ENCODE measurements at places on chromosomes 5 and 9.
A peak's percentile ranks its signal among the peaks of the same experiment; 100 is the strongest.

DNA sequence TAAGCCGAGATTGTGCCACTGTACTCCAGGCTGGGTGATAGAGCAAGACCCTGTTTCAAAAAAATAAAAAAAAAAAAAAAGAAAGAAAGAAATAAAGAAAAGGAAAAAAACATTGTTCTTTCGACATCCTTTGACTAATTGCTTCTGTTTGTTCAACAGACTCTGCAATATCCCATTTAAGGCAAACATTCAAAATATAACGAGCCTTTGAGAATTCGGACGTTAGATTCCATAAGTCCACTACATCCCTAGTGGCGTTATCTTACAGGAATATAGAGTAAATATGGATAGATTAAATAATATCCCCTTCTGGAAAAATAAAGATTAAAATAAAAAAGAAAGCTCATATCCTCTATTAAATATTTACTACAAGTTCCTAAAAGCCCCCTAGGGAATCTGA is 27.0 kb upstream of the HOMER1 start:
- no peaks in the 10 kb centered on the region for H3K36me3 ChIP-seq
- H3K4me3 ChIP-seq: no peak overlapping the region
- no peak overlapping the region for H3K27ac ChIP-seq

- peak; percentile 64 for DNase-seq
- no peak overlapping the region for H3K27ac ChIP-seq
- H3K27me3 ChIP-seq: no peaks in the 10 kb centered on the region
- no peaks in the 10 kb centered on the region for H3K4me1 ChIP-seq
- no peaks in the 10 kb centered on the region for H3K36me3 ChIP-seq
Measured at GRCh38 chr9:36450110-36450732, 50.2 kb upstream of the RNF38 start.

DNA sequence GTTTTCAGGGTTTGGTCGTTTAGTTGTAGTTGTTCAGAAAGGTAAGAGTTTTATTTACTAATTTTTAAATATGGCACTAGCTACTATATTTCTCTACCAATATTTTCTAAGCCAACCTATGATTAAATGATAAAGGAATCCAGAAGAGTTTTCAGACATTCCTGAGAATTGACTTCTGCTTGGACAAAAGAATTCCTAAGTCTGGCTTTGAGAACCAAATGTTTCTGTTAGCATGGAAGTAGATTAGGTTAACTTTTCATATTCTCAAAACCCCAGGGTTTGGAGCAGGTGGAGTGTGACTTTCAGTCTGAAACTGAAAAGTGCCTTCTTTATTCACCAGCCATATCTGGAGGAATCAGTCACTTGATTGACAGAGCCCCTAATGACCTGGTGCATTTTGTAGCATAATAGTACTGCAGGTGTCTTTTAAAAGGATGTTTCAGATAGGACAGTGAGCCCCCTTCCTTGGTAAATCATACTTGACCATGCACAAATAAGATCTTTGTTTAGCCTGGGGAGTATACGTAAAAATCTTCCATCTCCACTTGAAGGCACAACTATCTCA is 457.0 kb upstream of the ZNF462 start:
- H3K4me1 ChIP-seq: no peaks in the 10 kb centered on the region
- H3K27me3 ChIP-seq: no peaks in the 10 kb centered on the region
- no peak overlapping the region for H3K4me3 ChIP-seq

- H3K27me3 ChIP-seq: peaks cover 44% of the 10 kb centered on the region
- no peak for DNase-seq
- no peak overlapping the region for H3K4me3 ChIP-seq
- no peak overlapping the region for H3K27ac ChIP-seq
- no peaks in the 10 kb centered on the region for H3K36me3 ChIP-seq
- H3K4me1 ChIP-seq: no peaks in the 10 kb centered on the region
Measured at GRCh38 chr5:132024789-132025402, 13.4 kb upstream of the ACSL6 start.

- peak; percentile 27 for DNase-seq
- peaks cover 14% of the 10 kb centered on the region for H3K4me1 ChIP-seq
- H3K36me3 ChIP-seq: no peaks in the 10 kb centered on the region
- no peak overlapping the region for H3K27ac ChIP-seq
- H3K27me3 ChIP-seq: no peaks in the 10 kb centered on the region
Measured at GRCh38 chr5:153960269-153961215, 78.2 kb downstream of the FAM114A2 start.

DNA sequence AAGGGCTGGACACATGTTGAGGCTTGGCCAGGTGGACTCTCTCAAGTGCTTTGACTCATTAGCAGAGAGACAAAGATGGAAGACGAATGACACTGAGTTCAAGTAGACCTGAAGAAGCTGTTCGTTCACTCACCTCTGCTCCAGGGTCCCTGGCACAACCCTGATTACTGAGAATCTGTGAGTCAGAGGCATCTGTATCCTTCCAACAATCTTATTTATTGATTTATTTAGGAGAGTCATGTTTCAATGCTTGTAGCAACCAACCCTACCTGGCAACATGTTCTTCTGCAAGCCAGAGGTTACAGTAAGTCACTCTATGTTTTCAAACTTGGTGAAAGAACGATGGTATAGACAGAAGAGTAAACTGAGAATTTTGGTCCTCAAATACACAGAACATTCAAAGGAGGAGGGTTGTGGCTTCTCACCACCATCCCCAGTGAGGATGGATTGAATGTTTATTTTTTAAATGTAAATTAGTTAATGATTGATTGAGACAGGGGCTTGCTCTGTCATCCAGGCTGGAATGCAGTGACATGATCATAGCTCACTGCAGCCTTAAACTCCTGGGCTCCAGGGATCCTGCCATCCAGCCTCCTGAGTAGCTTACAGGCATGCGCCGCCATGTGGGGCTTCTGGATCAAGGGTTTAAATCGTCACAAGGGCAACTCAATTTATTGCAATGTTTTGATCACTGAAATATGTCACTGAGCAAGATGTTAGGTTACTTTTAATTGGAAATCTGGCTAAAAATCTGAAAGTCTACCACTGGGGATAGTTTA is 55.7 kb upstream of the CARTPT start:
- DNase-seq: no peak
- H3K4me1 ChIP-seq: no peaks in the 10 kb centered on the region
- H3K27ac ChIP-seq: no peak overlapping the region
- H3K36me3 ChIP-seq: no peaks in the 10 kb centered on the region

- H3K4me1 ChIP-seq: peaks cover 2% of the 10 kb centered on the region
- H3K4me3 ChIP-seq: no peak overlapping the region
- H3K27ac ChIP-seq: no peak overlapping the region
- H3K27me3 ChIP-seq: no peaks in the 10 kb centered on the region
Measured at GRCh38 chr9:31445357-31445756, 939.1 kb upstream of the ACO1 start.

GRCh38 chr9:122900791-122901190 is 4.4 kb downstream of the RC3H2 start:
- no peak overlapping the region for H3K4me3 ChIP-seq
- no peaks in the 10 kb centered on the region for H3K27me3 ChIP-seq
- DNase-seq: peak; percentile 34
- H3K4me1 ChIP-seq: peaks cover 5% of the 10 kb centered on the region
- H3K27ac ChIP-seq: no peak overlapping the region

DNA sequence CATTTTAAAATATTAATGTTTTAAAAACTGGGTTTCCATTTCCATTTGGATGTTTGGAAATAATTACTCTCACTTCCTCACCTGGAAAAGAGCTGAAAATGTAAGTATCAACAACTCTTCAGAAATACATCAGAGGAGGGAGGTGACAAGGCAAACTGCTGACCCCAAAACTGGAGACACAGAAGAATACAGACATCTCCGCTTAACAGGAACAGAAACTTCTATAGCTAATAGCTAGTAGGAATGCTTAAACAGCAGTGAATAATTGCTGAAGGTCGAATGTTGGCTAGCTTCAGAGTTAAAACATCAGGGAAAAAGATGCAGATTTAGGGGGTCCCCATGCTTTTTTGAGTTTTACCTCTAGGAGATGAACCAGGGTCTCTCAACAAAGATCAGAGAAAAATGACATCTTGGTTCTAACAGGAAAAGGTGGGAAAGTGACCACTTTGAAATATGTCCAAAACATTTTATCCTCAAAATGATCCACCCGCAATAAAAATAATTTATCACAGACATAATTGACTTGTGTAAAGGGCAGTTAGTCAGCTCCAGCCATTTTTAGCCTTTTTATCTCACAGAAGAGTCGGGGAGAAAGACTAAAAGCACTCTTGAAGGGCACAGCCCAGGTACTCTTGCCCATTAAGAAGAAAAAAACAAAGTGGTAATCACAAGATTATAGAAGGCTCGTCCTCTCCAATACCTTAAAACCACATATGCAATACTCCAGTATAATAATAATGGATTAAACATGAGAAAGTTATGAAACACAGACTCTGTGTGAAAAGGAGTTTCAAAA is 1474.9 kb downstream of the EFNA5 start:
- H3K4me1 ChIP-seq: no peaks in the 10 kb centered on the region
- no peak overlapping the region for H3K4me3 ChIP-seq
- no peaks in the 10 kb centered on the region for H3K27me3 ChIP-seq
- no peak for DNase-seq

- peaks cover 3% of the 10 kb centered on the region for H3K4me1 ChIP-seq
- DNase-seq: no peak
- H3K4me3 ChIP-seq: no peak overlapping the region
- H3K27me3 ChIP-seq: peaks cover 42% of the 10 kb centered on the region
- H3K36me3 ChIP-seq: no peaks in the 10 kb centered on the region
- no peak overlapping the region for H3K27ac ChIP-seq
Measured at GRCh38 chr9:121443981-121444380, 55.7 kb downstream of the GGTA1 start.

DNA sequence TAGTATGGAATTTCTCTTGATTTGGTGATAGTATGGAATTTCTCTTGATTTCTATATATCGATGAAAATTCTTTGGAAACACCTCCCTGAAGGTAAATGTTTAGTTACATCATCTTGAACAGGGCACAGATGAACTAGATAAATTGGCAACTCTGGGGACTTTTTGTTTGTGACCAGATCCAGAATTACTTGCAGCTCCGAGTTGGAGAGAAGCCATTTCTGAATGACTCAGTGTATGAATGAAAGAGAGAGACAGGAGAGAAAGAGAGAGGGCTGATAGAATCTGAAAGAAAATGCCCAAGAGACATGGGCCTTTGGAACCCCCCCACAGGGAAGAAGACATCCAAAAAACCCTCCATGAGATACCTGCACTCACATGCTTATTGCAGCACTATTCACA is 14.1 kb downstream of the TNFSF15 start:
- H3K27me3 ChIP-seq: no peaks in the 10 kb centered on the region
- H3K36me3 ChIP-seq: no peaks in the 10 kb centered on the region
- H3K4me3 ChIP-seq: no peak overlapping the region

- H3K36me3 ChIP-seq: no peaks in the 10 kb centered on the region
- H3K4me1 ChIP-seq: no peaks in the 10 kb centered on the region
- H3K4me3 ChIP-seq: no peak overlapping the region
Measured at GRCh38 chr5:175688352-175689146, 30.7 kb downstream of the HRH2 start.

- DNase-seq: no peak
- peak overlapping the region; percentile 79 for H3K27ac ChIP-seq
- peaks cover 10% of the 10 kb centered on the region for H3K4me1 ChIP-seq
- no peak overlapping the region for H3K4me3 ChIP-seq
- no peaks in the 10 kb centered on the region for H3K27me3 ChIP-seq
Measured at GRCh38 chr5:9409413-9409960, 136.4 kb downstream of the SEMA5A start.

GRCh38 chr5:173245319-173246134 is 10.5 kb upstream of the NKX2-5 start:
- no peaks in the 10 kb centered on the region for H3K36me3 ChIP-seq
- peaks cover 13% of the 10 kb centered on the region for H3K4me1 ChIP-seq
- peaks cover 90% of the 10 kb centered on the region for H3K27me3 ChIP-seq
- H3K4me3 ChIP-seq: no peak overlapping the region

DNA sequence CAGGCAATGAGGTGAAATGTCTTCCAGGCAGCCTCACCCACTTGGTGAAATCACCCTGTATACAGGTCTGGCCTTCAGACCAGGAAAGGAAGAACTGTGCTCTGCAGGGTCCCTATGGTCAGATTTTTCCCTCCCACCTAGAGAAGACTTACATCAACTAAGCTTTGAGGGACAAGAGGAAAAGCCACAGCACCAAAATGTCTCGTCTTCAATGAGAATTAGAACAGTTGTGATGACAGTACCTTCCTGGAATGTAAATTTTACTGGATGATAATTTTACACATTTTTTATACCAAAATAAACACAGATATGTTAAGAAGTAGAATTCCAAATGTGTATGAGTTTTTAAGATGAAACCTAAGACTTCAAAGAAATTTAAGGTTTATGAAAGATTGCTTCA is 283.9 kb downstream of the SPOCK1 start:
- DNase-seq: no peak
- H3K27me3 ChIP-seq: peaks cover 6% of the 10 kb centered on the region
- H3K4me3 ChIP-seq: no peak overlapping the region
- H3K27ac ChIP-seq: no peak overlapping the region
- H3K36me3 ChIP-seq: no peaks in the 10 kb centered on the region

DNA sequence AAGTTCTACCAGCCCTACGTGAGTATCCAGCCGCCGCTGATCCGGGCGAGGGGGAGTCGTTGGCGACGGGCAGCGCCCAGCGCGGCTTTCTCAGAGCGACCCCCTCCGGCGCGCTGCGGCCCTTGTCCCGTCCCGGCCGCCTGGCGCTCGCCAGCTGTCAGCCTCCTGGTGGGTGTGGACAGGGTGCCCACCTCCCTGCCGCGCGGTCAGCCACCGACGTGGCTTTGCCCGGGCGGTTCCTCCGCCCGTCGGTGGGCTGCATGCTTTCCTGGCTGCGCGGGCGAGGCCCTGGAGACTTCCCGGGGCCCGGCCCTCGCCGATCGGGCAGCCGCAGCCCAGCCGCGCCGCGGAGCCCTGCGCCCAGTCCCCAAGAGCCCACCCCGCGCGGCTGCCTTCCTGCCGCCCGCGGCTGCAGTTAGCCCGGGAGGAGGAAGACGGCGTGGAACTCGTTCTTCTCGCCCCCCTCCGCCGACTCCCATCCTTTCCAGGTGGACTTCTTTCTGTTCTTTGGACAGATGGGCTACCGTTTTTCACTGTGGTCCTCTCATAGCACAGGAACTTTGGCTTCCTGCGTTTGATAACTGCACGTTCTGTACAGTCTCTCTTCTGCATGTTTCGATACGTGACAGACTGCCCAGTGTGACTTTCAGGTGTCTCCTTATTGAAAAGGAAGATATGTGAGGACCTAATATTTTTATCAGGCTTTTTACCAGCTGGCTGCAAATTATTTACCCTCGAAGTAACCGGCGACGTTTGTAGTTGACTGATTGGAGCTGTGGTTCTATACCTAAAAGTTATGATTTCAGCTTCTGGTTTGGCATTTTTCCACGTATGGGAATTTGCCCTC is 577 bp downstream of the AP3S1 start:
- DNase-seq: peak; percentile 84
- H3K27me3 ChIP-seq: no peaks in the 10 kb centered on the region
- peak overlapping the region; percentile 96 for H3K4me3 ChIP-seq
- H3K4me1 ChIP-seq: peaks cover 8% of the 10 kb centered on the region
- H3K27ac ChIP-seq: peak overlapping the region; percentile 17
- no peaks in the 10 kb centered on the region for H3K36me3 ChIP-seq

DNA sequence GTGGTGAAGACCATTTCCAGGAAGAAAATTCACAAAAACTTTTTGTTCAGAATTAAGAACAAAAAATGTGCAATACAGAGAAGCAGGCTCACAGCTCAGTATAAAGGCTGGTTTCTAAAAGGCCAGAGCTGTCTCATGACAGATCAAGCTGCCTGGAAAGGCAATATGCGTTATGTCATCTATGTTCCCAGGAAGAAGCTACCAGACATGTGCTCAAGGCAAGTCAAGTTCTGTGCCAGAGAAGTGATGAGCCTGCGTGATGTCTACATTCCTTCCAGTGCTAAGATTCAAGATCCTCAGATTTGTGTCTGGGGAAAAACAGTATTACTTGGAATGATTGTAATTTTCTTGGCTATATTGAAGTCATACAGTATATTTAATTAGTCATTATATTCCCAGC is 104.3 kb downstream of the PDE4D start:
- H3K4me1 ChIP-seq: peaks cover 8% of the 10 kb centered on the region
- H3K27ac ChIP-seq: no peak overlapping the region
- H3K36me3 ChIP-seq: no peaks in the 10 kb centered on the region
